ENCODE measurements at places on chromosomes 1 and 21. TPM values are rescaled to one million over a fixed set of nuclear protein-coding genes. Genes with fewer than 3 reads are reported as not detected.

LRIF1 gene
- 9.0 TPM for polyA plus RNA-seq

- no peaks in the 10 kb centered on the region for H3K36me3 ChIP-seq
- H3K4me3 ChIP-seq, result no peak overlapping the region
- H3K27me3 ChIP-seq, result peaks cover 3% of the 10 kb centered on the region
- no peak for DNase-seq
Observed at GRCh38 chr1:41734201-41734970, 184.3 kb downstream of the HIVEP3 start.

WARS2 gene
- polyA plus RNA-seq, result 10.3 TPM

GORAB gene
- polyA plus RNA-seq, result 12.0 TPM

TGFB2 gene
- polyA plus RNA-seq, result 9.0 TPM

PRAMEF5 gene
- not detected for polyA plus RNA-seq

DNA sequence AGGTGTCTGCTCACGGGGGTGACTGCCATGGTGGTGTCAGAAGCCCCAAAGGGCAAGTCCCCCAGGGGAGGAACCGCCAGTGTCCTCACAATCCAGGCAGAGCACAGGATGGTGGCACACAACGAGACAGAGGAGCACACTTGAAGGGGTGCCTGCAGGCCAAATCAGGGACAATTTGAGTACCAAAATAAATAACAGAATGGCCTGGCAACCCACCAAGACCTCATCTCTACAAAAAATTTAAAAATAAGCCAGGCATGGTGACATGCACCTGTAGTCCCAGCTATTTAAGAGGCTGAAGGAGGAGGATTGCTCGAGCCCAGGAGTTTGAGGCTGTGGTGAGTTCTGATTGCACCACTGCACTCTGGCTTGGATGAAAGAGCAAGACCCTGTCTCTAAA is 38.2 kb downstream of the TIAM1 start:
- peaks cover 13% of the 10 kb centered on the region for H3K4me1 ChIP-seq
- H3K27me3 ChIP-seq, result no peaks in the 10 kb centered on the region
- no peak overlapping the region for H3K27ac ChIP-seq
- no peak for DNase-seq
- no peak overlapping the region for H3K4me3 ChIP-seq

GRCh38 chr1:3539707-3540425 is 71.4 kb downstream of the MEGF6 start:
- no peaks in the 10 kb centered on the region for H3K27me3 ChIP-seq
- H3K4me3 ChIP-seq, result no peak overlapping the region

- no peak for DNase-seq
- peak overlapping the region; percentile 32 for H3K4me3 ChIP-seq
- H3K4me1 ChIP-seq, result peaks cover 31% of the 10 kb centered on the region
- H3K27me3 ChIP-seq, result peaks cover 94% of the 10 kb centered on the region
- no peak overlapping the region for H3K27ac ChIP-seq
Observed at GRCh38 chr1:92483610-92484471, 2.9 kb downstream of the GFI1 start.

DNA sequence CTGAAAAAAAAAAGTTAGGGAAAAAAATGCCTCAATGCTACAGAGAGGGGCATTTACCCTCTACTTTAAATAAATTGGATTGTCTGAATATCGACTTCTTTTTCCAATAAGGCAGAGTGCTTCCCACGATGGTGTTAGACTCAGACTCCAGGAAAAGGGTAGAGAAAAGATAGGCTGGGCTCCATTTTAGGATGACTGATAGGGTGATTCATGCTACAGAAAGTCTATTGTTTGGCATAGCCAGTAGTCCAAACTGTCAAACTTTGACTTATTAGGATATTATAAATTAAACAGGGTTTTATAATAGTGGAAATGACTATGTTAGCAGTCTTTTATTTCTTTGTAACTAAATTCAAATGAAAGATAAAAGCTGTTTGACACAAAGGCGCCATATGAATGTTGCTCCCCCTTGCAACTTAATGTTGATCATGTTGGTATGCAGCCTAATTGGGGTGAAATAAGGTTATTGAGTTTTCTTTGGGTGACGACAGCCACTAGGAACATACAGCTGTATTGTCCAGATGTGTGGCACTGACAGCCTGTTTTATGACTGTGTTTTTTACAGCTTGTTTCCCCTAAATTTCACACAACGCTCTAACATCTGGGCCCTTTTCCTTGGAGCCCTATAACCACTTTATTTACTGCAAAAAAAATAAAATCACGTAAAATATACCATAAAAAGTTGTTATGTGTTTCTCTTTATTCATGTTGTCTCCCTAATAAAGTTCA is 69.3 kb downstream of the SPAG17 start:
- no peak for DNase-seq
- no peaks in the 10 kb centered on the region for H3K36me3 ChIP-seq
- no peak overlapping the region for H3K4me3 ChIP-seq
- H3K27ac ChIP-seq, result no peak overlapping the region
- no peaks in the 10 kb centered on the region for H3K27me3 ChIP-seq

ACTN2 gene
- polyA plus RNA-seq, result not detected

GRCh38 chr1:51290489-51290847 is 39.9 kb downstream of the TTC39A start:
- no peak overlapping the region for H3K4me3 ChIP-seq
- H3K27me3 ChIP-seq, result no peaks in the 10 kb centered on the region
- H3K4me1 ChIP-seq, result no peaks in the 10 kb centered on the region
- no peak overlapping the region for H3K27ac ChIP-seq
- H3K36me3 ChIP-seq, result no peaks in the 10 kb centered on the region

GRCh38 chr1:10502206-10502605 is 27.5 kb downstream of the PEX14 start:
- peaks cover 2% of the 10 kb centered on the region for H3K36me3 ChIP-seq
- no peak overlapping the region for H3K4me3 ChIP-seq
- no peak overlapping the region for H3K27ac ChIP-seq
- H3K4me1 ChIP-seq, result no peaks in the 10 kb centered on the region
- DNase-seq, result no peak
- H3K27me3 ChIP-seq, result no peaks in the 10 kb centered on the region

DNA sequence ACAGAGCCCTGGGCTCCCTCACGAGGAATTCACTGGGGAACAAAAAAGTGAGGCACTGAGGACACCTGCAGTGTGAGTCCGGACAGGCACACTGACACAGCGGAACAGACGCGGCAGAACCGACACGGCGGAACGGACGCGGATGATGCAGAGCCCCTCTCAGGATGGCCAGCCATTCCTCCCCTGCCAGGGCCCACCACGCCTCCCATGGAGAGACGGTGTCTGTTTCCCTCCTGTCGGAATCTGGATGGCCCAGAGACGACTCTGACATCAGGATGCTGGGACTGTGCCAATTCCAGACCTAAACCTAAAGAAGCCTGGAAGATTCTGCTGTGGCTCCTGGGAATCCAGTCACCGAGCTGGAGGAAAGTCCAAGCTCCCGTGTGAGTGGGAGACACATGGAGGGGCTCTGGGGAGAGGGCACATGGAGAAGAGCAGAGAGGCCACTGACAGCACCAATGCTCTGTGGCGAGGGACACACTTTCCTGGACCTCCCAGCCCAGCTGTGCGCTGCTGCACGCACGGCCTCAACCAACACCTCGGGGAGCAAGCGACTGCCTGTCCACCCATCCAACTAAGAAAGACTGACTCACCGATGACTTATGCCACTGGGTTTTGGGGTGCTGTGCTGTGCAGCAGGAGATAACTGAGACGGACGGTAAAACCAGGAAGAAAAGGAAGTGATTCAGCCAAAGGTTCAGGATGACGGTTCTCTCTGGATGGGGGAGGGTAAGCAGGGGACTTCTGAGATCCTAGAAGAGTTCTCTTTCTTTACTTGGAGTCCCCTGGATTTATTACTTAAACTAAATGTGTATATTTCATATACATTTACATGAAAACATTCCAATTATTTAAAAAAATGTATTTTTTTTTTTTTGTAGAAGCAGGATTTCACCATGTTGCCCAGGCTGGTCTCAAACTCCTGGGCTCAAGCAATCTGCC is 23.3 kb downstream of the ZBTB17 start:
- no peaks in the 10 kb centered on the region for H3K27me3 ChIP-seq
- H3K4me3 ChIP-seq, result no peak overlapping the region
- H3K4me1 ChIP-seq, result peaks cover 80% of the 10 kb centered on the region
- H3K27ac ChIP-seq, result peak overlapping the region; percentile 98

GRCh38 chr21:45305836-45306235 is 18.1 kb upstream of the POFUT2 start:
- no peak overlapping the region for H3K27ac ChIP-seq
- DNase-seq, result no peak

AMPD1 gene
- polyA plus RNA-seq, result not detected

DNA sequence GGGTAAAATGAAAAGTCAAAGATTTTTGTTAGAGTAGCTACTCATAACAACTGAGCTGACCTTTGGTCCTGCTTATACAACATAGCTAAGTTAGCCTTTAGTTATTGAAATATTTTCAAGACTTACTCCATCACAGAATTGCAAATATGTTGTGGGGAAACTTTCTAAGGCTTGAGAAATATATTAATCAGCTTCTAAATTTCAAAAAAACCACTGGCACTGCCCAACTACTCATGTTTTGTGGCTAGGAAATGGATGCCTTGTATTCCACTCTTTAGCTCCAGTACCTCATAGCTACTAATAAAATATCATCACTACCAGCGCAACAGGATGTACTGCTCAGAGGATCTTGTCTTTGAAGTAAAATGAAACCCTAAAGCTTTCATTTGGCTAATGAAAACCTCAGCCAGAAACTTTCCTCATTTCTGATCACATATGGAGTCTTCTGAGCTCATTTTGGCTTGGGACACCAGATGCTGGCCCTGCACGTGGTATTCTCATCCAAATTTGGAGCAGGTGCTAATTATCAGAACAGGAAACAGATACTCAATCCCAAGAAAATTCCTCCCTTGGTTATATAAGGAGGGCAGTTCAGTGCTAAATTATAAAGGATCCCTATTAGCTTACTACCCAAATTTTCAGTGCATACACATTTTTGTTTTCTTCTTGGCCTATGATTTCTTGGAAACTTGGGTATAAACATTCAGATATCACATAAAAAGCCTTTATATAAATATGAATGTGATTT is 690.7 kb downstream of the ADGRL2 start:
- no peaks in the 10 kb centered on the region for H3K36me3 ChIP-seq
- H3K4me3 ChIP-seq, result no peak overlapping the region
- no peak for DNase-seq
- H3K27me3 ChIP-seq, result no peaks in the 10 kb centered on the region
- peaks cover 8% of the 10 kb centered on the region for H3K4me1 ChIP-seq
- no peak overlapping the region for H3K27ac ChIP-seq

CD2 gene
- not detected for polyA plus RNA-seq

DNA sequence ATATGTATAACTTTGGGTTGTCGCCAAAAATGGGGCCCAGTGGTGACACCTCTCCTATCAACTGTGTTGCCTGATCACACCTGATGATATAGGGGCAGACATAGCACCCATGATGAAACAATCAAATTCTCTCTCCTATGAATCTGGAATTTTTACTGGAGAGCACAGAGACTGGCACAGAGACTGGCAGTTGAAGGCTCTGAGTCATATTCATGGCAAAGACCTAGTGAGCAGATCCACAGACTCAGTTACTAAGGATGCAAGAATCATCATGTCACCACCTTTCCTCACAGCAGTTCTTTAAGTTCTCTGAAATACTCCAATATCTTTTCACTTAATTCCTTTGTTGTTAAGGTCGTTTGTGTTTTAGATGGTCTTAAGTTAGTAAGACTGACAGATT is 60.0 kb downstream of the APCS start:
- no peaks in the 10 kb centered on the region for H3K27me3 ChIP-seq
- H3K36me3 ChIP-seq, result no peaks in the 10 kb centered on the region
- no peak overlapping the region for H3K27ac ChIP-seq
- no peak overlapping the region for H3K4me3 ChIP-seq
- H3K4me1 ChIP-seq, result no peaks in the 10 kb centered on the region

DNA sequence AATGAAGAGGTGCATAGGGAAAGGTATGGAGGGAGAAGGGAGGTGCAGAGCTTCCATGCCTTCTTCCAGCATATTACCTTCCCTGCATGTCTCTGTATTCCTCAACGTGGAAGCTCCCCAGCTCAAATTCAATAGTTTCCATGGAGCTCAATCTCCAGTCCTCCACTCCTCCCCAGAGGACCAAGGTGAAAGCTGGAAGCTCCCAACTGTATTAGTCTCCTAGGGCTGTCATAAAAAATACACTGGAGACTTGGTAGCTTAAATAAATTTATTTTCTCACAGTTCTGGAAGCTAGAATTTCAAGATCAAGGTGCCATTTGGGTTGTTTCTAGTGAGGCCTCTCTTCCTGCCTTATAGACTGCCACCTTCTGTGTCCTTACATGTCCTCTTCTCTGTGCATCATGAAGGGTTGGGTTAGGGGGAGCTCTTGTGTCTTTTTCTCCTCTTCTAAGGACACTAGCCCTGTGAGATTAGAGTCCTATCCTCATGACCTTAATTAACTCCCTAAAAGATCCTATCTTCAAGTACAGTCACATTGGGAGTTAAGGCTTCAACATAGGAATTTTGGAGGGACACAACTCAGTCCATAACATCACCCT is 21.9 kb upstream of the RABGGTB start:
- H3K27me3 ChIP-seq, result no peaks in the 10 kb centered on the region
- no peak for DNase-seq
- H3K36me3 ChIP-seq, result peaks cover 2% of the 10 kb centered on the region
- H3K4me3 ChIP-seq, result no peak overlapping the region
- peaks cover 16% of the 10 kb centered on the region for H3K4me1 ChIP-seq

GRCh38 chr1:201914456-201915235 is 25.9 kb downstream of the SHISA4 start:
- H3K4me1 ChIP-seq, result peaks cover 9% of the 10 kb centered on the region
- H3K27ac ChIP-seq, result no peak overlapping the region
- no peaks in the 10 kb centered on the region for H3K27me3 ChIP-seq
- DNase-seq, result no peak
- H3K36me3 ChIP-seq, result no peaks in the 10 kb centered on the region

- H3K4me1 ChIP-seq, result peaks cover 10% of the 10 kb centered on the region
- no peak overlapping the region for H3K4me3 ChIP-seq
- no peaks in the 10 kb centered on the region for H3K36me3 ChIP-seq
Observed at GRCh38 chr1:214862421-214862820, 220.1 kb upstream of the KCNK2 start.

SMPDL3B gene
- polyA plus RNA-seq, result 1.3 TPM

DNA sequence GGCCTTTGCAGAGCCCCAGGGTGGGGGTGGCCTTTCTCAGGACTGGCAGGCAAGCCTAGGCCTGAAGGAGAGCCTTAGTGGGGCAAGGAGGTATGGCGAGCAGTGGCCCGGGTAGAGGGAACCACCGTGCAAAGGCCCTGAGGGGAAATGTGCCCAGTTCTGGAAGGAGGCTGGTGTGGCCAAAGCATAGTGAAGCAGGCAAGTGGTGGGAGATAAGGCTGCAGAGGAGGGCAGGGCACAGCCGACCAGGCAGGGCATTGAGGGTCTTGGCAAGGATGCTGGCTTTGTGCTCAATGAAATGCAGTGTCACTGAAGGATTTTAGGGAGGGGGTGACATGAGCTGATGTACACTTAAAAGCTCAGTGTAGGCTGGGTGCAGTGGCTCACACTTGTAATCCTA is 22.8 kb downstream of the MROH7 start:
- H3K27ac ChIP-seq, result no peak overlapping the region
- no peaks in the 10 kb centered on the region for H3K27me3 ChIP-seq
- H3K4me1 ChIP-seq, result no peaks in the 10 kb centered on the region
- H3K4me3 ChIP-seq, result no peak overlapping the region
- no peaks in the 10 kb centered on the region for H3K36me3 ChIP-seq
- no peak for DNase-seq

- H3K4me3 ChIP-seq, result no peak overlapping the region
- DNase-seq, result no peak
- H3K4me1 ChIP-seq, result no peaks in the 10 kb centered on the region
- H3K27me3 ChIP-seq, result peaks cover 4% of the 10 kb centered on the region
- H3K36me3 ChIP-seq, result no peaks in the 10 kb centered on the region
- H3K27ac ChIP-seq, result no peak overlapping the region
Observed at GRCh38 chr1:54811066-54811465, 9.9 kb upstream of the TTC22 start.

Data from keratinocyte (primary cell).